Endodermal cell (in vitro differentiated cells): ENCODE measurements at places on chromosomes 5 and 9.

- no peak for DNase-seq
These were observed 4.6 kb upstream of the CERCAM start for GRCh38 chr9:128416014-128416413.

DNA sequence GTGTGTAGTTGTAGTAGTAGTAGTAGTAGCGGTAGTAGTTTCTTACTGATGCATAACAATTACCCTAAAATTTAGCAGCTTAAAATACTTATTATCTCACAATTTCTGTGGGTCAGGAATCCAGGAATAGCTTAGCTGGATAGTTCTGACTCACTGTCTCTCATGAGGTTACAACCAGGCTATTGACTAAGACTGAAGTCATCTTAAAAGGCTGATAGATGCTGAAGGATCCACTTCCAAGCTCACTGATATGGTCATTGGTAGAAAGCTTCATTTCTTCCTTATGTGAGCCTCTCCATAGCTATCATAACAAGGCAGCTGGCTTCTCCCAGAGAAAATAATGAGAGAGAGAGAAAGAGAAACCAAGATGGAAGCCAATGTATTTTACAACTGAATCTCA is 147.5 kb upstream of the FBXL17 start:
- no peak for DNase-seq

- DNase-seq = peak; percentile 75
These were observed 1.0 kb upstream of the F2R start for GRCh38 chr5:76714751-76715485.

DNA sequence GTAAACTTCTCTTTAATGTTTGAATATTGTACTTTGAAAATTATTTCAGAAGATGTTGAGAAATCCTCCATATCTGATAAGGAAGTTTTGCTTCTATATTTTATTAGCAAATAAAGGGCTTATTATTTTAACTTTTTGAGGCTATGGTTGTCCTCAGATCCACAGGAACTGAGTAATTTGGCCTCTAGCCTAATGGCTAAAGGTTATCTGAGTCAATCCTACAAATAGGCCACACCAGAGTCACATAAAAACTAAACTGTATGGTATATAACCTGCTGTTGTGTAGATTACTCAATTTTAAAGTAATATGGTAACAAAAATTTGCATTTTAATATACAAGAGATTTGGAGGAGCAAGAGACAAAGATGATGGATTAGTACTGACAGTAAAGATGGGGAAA is 549.2 kb upstream of the GRAMD2B start:
- DNase-seq = no peak

- no peak for DNase-seq
These were observed 377.0 kb upstream of the RIOK2 start for GRCh38 chr5:97559827-97560598.
